Muscle of back (tissue), 13 donors: ENCODE measurements at places on chromosomes 7 and 10.

DNA sequence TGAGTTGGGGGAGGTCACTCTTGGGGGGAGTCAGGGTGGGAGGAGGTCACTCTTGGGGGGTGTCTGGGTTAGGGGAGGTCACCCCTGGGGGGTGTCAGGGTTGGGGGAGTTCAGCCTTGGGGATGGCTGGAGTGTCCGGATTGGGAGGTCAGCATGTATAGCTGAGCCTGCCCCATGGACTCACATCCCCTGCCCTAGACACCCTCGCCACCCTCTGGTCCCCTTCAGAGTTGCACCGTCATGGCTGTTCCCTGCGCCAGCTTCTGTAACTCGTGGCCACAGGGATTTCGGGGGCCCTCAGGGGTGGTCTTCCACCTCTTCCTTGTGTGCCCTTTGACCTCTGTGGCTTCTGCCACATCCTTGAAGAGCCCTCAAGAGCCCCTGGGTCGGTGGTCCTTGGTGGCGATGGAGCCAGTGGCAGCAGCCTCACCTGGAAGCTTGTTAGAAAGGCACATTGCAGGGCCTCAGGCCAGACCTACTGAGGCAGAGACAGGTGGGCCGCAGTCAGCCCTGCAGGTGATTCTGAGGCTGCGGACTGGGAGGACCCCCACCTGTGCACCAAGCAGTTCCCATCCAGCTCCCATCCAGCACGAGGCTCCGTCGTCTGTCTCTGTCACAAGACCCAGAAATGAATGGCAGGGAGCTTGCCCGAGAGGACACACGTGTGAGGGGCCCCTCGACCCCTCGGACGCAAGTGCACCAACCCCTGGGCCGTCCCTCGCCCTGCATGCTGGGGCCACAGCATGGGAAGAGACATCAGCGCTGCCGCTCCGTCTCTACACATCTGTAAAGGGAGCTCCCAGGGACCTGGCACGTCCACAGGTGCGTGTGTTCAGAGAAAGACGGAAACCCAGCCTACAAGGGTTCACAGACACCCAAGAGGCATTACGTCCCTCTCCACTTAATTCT is 44.7 kb upstream of the SUN1 start:
- DNase-seq: no peak

DNA sequence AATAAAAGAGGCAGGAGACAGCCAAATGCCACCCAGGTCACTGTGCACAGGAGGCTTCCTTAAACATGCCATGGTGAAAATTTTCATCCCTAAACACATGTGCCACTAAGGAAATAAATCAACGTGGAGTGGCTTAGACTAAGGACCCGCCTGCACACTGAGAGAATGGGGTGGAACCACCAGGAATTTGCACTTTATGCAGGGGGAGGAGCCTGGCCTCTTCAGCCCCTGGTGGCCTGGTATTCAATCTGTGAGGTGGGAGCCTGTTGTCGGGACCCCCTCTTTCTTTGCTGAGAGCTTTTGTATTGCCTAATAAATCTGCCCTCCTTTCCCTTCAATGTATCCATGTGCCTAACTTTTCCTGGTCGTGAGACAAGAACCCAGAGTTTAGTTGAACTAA is 204.6 kb upstream of the NRP1 start:
- DNase-seq: no peak

DNA sequence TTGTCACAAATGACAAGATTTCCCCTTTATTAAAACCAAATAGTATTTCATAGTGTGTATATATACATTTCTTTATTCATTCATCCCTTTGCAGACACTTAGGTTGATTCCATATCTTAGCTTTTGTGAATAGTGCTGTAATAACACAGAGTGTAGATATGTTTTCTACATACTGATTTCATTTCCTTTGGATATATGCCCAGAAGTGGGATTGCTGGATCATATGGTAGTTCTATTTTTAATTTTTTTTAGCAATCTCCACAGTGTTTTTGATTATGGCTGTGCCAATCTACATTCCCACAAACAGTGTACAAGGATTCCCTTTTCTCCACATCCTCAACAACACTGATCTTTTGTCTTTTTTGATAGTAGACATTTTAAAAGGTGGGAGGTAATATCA is 46.4 kb downstream of the CSTF2T start:
- DNase-seq: peak; percentile 72

DNA sequence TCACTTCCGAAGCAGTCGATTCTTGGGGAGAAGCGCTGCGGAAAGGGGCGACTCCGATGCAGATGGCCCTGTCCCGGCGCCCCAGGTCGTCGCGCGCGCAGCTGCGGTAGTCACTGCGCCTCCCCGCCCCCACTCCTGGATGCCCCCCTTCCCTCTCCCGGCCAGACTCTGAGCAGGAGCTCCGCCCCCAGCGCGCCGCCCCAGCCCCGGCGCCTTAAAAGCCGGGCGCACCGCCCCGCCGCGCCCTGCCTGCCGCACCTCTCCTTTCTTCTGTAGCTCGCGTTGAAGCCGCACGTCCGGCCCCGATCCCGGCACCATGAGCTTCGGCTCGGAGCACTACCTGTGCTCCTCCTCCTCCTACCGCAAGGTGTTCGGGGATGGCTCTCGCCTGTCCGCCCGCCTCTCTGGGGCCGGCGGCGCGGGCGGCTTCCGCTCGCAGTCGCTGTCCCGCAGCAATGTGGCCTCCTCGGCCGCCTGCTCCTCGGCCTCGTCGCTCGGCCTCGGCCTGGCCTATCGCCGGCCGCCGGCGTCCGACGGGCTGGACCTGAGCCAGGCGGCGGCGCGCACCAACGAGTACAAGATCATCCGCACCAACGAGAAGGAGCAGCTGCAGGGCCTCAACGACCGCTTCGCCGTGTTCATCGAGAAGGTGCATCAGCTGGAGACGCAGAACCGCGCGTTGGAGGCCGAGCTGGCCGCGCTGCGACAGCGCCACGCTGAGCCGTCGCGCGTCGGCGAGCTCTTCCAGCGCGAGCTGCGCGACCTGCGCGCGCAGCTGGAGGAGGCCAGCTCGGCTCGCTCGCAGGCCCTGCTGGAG is at the start of gene INA:
INA (plus strand) TSS at position 243 of the 817 bp plus-strand sequence; CDS start at position 317, 74 bp downstream.
- DNase-seq: peak; percentile 34

DNA sequence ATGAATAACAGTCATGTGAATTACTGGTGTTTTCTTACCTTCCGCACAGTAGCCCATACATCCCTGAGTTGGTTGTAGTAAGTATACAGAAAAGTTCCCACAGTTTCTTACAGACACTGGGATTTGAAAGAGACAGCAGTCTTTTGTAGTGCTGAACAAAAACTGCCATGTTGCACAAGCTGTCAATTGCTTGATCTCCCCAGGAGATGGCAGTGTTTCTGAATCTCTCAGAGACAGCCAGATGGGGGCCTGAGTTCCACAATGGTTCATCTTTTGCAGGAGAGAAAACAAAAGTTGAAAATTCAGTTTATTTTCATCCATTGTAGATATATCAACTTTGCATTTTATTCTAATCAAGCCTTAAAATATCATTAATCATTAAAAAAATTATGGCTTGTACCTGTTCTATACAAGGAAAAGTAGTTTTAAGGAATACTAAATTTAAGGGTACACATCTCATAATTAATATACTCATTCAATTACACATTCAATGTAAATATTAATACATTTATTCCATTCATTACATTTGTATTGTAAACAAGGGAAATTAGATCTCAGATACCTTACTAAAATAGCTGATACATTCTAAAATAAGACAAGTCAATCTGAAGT is 14.5 kb downstream of the VWDE start:
- peak; percentile 50 for DNase-seq

GRCh38 chr10:106956216-106956915 is 208.1 kb downstream of the SORCS1 start:
- DNase-seq: no peak

GRCh38 chr10:123600177-123600576 is 66.0 kb upstream of the GPR26 start:
- DNase-seq: no peak

DNA sequence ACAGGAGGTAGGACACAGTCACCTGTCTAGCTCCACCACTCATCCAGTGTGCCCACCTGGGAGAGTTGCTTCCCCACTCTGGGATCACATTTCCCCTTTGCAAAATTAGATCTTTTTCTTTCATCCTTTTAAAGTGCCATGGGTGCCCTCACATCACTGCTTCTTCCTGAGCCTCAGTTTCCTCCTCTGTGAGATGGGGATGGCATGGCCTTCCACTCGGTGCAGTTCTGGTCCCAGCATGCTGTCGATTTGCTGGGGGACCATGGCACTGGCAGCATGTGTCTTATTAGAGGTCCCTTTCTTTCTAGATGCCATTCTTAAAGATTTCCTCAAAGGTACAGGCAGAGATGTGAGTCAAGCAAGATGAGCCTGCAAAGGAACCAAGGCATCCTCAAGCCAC is 158.3 kb upstream of the ZMIZ1 start:
- no peak for DNase-seq

DNA sequence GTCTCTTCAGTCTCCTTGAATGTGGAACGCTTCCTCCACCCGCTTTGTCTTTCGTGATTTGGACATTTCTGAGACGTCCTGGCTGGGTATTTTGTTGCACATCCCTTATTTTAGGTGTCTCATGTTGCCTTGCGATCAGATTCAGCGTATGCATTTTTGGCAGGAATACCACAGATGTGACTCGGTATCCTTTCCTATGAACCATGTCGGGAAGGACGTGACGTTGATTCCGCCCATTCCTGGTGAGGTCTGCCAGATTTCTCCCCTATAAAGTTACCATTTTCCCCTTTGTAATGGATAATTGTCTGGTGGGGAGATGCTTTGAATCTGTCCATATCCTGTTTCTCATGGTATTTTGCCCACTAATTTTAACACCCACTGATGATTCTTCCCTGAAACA is 49.6 kb downstream of the RBM17 start:
- no peak for DNase-seq

DNA sequence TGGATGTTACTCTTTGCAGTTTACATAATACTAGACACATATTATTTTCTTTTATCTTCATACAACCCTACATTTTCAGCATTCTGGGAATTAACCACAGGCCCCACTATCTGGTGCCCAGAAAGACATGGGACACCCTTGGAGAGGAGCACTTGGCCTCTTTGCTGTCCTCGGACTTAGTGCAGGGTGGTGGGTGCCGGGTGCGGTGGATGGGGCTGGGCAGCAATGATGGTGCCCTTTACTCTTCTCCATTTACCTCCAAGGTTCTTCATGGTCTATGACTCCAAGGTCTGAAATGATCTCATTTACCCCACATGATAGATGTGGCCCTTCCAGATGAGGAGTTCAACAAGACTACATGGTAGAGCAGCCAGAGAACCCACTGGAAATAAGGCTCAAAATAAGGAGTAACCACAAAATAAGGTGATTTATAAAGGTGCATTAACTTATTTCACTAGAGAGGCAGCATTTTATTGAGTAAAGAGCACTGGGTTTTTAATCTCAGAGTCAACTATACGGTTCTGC is 56.2 kb upstream of the IGFBP3 start:
- DNase-seq: no peak

- no peak for DNase-seq
Observed at GRCh38 chr10:116329153-116329552, 4.9 kb downstream of the CCDC172 start.

- no peak for DNase-seq
Observed at GRCh38 chr7:43476896-43477295, 106.0 kb upstream of the STK17A start.

GRCh38 chr10:130179640-130180039 is 43.4 kb downstream of the GLRX3 start:
- peak; percentile 77 for DNase-seq

GRCh38 chr10:111824128-111824527 is 359.4 kb downstream of the GPAM start:
- DNase-seq: no peak

GRCh38 chr7:107836237-107837144 is 33.5 kb upstream of the SLC26A3 start:
- no peak for DNase-seq

DNA sequence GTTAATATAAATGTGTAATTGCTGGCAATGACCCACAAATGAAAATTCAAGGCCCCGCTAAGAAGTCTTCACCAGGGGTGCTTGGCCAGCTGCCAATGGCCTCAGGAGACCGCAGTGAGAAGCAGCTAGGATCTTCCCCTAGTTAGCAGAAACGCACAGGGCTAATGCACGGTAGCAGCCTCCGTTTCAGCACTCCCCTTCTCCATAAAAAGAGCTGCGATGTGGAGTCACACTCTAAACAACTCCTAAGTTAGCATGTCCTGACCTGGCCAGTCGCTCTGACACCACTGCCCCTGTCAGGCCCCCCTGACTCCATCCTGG is 139.0 kb downstream of the SEPTIN14 start:
- DNase-seq: peak; percentile 5

DNA sequence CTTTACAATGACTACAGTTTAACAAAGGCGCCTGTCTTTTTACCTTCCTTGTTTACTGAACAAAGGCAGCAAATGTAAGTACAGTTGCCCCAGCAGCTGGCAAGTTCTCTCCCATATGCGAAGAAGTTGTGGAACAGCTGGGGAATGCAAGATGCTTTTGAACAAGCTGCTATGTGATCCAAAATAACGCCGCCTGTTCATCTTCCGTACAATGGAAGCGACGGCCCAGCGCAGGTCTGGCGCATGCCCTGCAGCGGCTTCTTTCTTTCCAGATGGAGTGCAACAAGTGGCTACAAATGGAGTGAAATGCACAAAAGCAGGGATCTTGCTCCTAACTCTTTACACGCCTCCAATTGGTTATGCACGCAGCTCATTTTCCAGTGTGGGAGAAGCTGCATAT is 97.0 kb upstream of the SVIL start:
- peak; percentile 60 for DNase-seq

GRCh38 chr7:90425376-90425775 is 22.1 kb downstream of the CLDN12 start:
- no peak for DNase-seq

- DNase-seq: no peak
Observed at GRCh38 chr10:91296471-91296870, 76.0 kb downstream of the PCGF5 start.

DNA sequence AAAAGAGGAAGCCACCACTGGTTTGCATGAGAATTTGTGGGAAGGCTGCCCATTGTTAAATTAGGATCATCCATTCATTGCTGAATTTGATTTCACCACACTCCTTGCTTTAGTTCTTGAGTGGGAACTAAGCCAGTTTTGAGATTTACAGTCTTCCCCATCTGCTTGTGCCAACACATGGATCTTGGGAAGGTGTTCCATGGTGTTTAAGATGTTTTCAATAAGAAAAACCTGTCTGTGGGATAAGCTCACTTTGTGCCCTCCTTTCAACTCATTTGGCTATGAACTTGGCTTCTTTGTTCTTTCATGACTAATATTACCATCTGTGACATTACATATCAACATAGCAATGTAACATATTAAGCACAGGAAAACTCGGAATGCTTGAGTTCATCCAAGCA is 73.2 kb downstream of the INHBA start:
- peak; percentile 29 for DNase-seq

DNA sequence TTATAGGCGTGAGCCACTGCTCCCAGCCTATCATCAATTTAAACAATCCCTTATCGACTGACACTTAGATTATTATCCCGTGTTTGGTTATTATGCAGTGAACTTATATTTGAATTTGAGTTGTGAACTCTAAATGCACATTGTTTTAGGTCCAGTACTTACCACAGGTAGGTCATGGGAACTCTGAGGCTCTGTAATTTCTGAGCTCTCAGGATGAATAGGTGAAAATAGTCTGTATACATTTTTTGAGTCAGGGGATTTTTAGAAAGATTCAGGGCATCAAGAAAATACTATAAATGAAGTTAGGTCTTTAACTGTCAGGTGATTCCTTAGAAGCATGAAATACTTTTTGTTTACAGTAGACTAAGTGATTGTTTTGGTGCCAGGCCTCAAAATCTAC is 8.8 kb downstream of the CCDC136 start:
- no peak for DNase-seq
